ENCODE measurements at places on chromosomes 16 and 17.
A peak's percentile ranks its signal among the peaks of the same experiment; 100 is the strongest.

GRCh38 chr17:66975614-66976378 lies 11.3 kb downstream of the CACNG4 start:
- no peak for DNase-seq

DNA sequence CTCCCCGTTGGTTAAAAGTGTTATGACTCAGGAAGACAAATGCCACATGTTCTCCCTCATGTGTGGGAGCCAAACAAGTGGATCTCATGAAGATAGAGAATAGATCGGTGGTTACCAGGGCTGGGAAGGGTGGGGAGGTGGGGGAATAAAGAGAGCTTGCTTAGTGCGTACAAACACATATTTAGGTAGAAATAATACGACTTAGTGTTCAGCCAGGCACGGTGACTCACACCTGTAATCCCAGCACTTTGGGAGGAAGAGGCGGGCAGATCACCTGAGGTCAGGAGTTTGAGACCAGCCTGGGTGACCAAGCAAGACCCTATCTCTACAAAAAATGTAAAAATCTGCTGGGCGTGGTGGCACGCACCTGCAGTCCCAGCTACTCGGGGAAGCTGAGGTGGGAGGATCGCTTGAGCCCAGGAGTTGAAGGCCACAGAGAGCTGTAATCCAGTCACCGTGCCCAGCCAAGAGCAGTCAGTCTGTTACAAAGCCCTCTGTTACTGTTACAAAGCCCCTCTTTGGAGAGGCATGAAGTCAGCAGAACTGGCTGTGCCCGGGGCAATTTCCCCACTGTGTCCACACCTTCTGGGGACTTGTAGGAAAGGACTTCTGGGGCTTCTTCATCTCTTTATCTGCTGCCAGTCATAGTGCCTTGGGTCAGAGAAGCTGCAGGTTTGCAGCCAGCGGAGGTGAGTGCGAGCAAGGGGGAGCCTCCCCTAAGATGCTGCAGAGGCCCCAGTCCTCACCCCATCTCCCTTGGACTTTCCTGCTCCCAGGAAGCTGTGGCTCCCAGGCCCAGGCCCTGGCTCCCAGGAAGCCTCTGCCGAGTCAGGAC lies 4.3 kb upstream of the ALDH3A1 start:
- DNase-seq, result no peak

DNA sequence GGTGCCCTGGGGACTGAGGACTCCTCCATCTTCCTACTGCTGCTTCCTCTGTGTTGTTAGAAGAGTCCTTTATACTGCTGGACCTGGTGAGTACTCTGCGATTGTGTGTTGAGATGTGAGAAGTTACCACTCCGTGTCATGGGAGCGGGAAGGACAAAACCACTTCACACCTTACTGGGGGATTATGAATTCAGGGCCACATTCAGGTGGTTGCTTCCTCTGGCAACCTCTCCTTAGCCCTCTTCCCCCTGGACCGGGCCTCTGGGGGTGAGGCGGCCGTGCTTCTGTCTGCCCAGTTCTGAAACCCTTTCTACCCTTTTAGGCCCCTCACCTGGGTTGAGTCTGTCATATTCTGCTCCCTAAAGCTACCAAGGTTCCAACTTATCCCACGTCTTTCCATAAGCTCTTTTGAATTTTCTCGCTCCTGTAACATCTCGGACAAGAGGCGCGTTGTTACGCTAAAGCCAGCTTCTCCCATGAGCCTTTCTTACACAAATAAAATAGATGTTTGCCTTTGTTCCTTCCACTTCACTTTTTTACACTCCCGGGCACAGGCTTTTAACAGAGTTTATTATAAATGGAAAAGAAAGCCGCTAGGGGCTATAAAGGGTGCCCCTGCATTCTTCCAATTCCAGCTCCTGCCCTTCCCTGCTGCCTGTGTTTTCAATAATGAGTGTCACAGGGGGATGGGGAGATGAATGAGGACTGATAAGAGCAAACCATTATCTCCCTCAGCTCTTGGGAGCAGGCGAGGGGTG lies 20.7 kb upstream of the CDH13 start:
- DNase-seq, result no peak

GRCh38 chr17:13135506-13135905 lies 117.7 kb upstream of the ELAC2 start:
- no peak for DNase-seq

GRCh38 chr17:42016941-42017865 lies at the start of gene DNAJC7:
TSS of gene DNAJC7 (minus strand) at chr17:42017439. CDS start at chr17:42017416, 23 bp downstream.
- peak; percentile 48 for DNase-seq

- no peak for DNase-seq
Measured at GRCh38 chr16:29126057-29126494, 141.2 kb downstream of the LAT start.

- no peak for DNase-seq
Measured at GRCh38 chr16:60681043-60681442, 1355.2 kb downstream of the CDH8 start.

GRCh38 chr17:47715669-47716325 lies 17.2 kb upstream of the TBX21 start:
- DNase-seq, result no peak

GRCh38 chr17:34566873-34567272 lies 12.5 kb upstream of the TMEM132E start:
- no peak for DNase-seq

GRCh38 chr17:17269926-17270773 lies 10.9 kb downstream of the COPS3 start:
- DNase-seq, result no peak

GRCh38 chr16:89334050-89334449 lies 116.5 kb downstream of the ZNF778 start:
- no peak for DNase-seq

DNA sequence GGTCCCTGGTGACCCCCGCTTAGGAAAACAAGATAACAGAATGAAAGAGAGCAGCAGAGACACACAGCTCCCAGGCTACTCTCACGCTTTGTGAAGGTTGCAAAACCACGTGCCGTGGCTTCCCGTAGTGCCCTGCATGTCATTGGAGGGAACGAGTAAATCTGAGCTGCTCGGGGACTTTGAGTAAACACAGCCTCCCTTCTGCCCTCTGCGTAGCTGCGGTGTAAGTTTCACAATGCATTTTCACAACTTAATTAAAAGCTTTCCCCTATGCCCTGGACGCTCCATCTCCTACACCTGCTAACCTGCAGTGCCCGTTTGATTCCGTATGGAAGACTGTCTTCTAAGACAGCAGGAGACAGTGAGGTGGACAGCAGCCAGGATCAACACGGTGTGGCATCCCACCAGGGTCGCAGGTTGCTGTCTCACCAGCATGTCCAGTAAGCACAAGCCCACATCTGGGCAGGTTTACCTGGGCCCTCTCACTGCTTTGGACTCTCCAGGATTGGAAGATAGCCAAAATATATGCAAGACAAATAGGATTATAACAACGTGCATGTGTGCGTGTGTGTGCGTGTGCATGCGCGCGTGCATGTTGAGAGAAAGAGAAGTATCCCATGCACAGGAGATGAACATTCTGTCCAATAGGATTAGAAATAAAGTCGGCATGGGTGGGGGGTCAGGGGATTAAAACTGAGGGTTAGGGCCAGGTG lies 116.4 kb upstream of the RCVRN start:
- DNase-seq, result no peak

DNA sequence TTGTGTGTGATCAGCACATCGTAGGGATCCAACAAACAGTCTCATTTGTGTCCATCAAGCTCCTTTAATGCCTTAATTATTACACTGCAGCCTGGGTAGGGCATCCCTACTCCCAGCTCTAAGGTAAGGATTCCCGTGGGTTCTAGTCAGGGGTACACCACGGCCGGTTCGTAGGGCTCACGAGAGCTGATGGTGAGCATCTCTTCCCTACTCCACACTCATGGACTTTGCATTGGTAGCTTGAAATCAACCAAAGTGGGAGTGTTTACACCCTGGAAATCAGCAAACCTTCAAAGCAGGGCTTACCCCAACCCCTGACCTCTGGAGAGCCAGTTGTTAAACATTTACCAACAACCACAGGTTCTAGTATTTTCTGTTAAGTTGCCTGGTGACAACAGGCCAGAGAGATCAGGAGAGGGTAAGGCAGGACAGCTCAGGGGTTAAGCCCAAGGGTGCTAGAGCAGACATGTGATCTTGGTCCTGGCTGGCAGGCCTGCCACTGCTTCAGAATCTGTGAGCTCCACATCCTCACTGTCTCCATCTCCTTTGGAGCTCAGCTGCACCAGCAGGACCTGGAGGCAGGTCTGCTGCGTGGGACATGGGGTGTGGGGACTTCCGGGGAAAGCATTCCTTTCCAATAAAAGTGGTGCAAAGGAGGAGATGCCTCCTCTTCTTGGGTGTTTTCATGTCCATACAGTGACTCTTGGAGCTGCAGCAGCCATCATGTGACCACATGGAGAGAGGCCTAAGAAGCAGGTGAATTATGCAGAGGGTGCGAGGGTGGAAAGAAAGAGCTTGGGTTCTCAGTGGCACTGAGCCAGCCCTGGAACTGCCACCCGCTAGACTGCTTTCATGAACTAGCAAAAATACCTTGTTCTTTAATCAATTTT lies 36.1 kb upstream of the ZCCHC14 start:
- no peak for DNase-seq

- no peak for DNase-seq
Measured at GRCh38 chr17:81244358-81245023, 5.4 kb downstream of the NDUFAF8 start.

- DNase-seq, result no peak
Measured at GRCh38 chr17:35740997-35741931, 9.8 kb downstream of the RASL10B start.

All from esophagus squamous epithelium (tissue), 5 donors.